ENCODE measurements at places on chromosomes 6 and 20. TPM values are rescaled to one million over a fixed set of nuclear protein-coding genes. Genes with fewer than 3 reads are reported as not detected.
A peak's percentile ranks its signal among the peaks of the same experiment; 100 is the strongest.

DNA sequence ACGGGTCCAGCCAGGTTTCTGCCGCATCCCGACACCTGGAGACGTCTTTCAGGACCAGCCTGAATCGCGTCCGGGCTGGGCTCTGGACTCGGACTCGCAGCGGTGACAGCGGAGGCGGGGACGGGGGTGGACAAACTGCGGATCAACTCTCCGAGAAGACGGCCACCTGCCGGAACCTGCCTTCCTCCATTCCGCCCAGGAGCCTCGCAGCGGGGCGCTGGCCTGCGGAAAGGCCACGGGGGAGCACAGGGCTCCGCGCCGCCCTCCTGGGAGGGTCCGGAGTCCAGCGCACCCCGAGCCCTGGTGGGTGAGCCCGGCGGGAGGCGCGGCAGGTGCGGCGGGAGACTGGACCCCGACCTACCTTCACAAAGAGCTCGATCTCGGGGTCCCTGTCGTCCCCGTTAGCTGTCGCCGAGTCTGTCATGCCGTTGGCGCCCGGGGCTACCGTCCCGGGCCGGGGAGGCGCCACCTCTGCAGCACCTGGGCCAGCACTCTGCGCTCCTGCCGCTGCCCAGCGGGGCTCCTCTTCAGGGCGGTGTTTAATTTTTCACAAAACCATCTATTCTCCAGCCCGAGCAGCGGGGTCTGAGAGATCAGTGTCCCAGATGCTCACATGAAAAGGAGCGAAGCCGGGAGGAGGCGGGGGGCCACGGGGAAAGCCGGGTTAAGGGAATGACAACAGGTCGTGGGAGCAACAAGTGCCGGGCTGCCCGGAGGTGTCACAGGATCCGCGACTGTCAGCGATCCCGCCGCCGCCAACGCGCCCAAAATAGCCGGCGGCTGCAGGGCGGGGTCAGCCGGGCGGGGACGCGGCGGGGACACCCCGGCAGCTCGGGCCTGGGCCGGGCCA lies at the start of gene CLIC5:
TSS of gene CLIC5 (minus strand) at position 742 of the 850 bp plus-strand sequence. CDS start at position 424, 318 bp downstream.
- H3K27me3 ChIP-seq: peaks cover 36% of the 10 kb centered on the region
- H3K36me3 ChIP-seq: no peaks in the 10 kb centered on the region
- peak; percentile 10 for DNase-seq
- peaks cover 16% of the 10 kb centered on the region for H3K4me1 ChIP-seq
- peak within 1 kb of the TSS; percentile 25 for H3K27ac ChIP-seq
- peak within 1 kb of the TSS; percentile 42 for H3K4me3 ChIP-seq

STMND1 gene
- 0.59 TPM for total RNA-seq

GRCh38 chr6:150037526-150038201 lies 12.3 kb upstream of the RAET1L start:
- no peaks in the 10 kb centered on the region for H3K36me3 ChIP-seq
- peaks cover 15% of the 10 kb centered on the region for H3K4me1 ChIP-seq
- peak overlapping the region; percentile 7 for H3K4me3 ChIP-seq
- no peak for DNase-seq
- peaks cover 67% of the 10 kb centered on the region for H3K27me3 ChIP-seq

DNA sequence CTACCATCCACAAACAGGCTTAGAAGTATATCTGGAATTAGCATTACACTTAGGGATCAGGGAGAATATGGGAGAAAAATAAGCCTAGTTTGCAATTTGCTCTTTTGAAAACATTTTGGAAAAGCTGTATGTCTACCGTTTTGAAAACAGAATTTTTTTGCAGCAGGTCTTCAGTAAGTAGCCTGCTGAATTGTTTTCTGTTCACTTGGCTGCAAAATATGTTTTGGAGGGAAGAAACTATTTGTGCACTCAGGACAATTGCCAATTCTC lies 39.6 kb downstream of the ILRUN start:
- H3K4me3 ChIP-seq: peak overlapping the region; percentile 13
- H3K27me3 ChIP-seq: no peaks in the 10 kb centered on the region
- DNase-seq: no peak
- H3K36me3 ChIP-seq: peaks cover 10% of the 10 kb centered on the region

LSM2 gene
- total RNA-seq: 18.0 TPM

GRCh38 chr6:157908369-157909281 lies 73.0 kb upstream of the SYNJ2 start:
- H3K36me3 ChIP-seq: peaks cover 10% of the 10 kb centered on the region
- DNase-seq: no peak
- H3K27ac ChIP-seq: no peak overlapping the region
- H3K4me1 ChIP-seq: peaks cover 18% of the 10 kb centered on the region

MATN4 gene
- 21.2 TPM for total RNA-seq

ASIP gene
- 0.99 TPM for total RNA-seq

DNA sequence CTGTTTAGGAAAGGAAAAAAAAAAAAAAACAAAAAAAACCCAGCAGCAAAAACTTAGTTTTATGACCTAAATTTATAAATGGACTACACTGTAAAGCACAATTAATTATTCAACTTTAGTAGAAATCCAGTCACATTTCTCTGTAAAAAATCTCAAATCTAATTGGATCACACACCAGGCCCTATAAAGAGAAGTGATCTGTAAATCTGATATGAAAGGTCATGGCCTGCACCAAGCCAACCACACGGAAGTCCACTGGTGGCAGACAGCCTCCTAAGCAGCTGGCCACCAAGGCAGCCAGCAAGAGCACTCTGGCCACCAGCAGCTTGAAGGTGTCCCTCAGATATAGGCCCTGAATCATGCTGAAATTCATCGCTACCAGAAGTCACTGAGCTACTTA lies 131.6 kb downstream of the HFE start:
- H3K4me3 ChIP-seq: no peak overlapping the region
- H3K36me3 ChIP-seq: no peaks in the 10 kb centered on the region
- no peaks in the 10 kb centered on the region for H3K27me3 ChIP-seq
- H3K4me1 ChIP-seq: peaks cover 30% of the 10 kb centered on the region
- no peak overlapping the region for H3K27ac ChIP-seq

BMP2 gene
- total RNA-seq: 8.7 TPM

GRCh38 chr20:31523361-31524283 lies 9.4 kb downstream of the HM13 start:
- no peaks in the 10 kb centered on the region for H3K27me3 ChIP-seq
- no peak overlapping the region for H3K27ac ChIP-seq
- H3K4me1 ChIP-seq: peaks cover 4% of the 10 kb centered on the region
- no peak for DNase-seq
- peaks cover 38% of the 10 kb centered on the region for H3K36me3 ChIP-seq
- H3K4me3 ChIP-seq: no peak overlapping the region

DNA sequence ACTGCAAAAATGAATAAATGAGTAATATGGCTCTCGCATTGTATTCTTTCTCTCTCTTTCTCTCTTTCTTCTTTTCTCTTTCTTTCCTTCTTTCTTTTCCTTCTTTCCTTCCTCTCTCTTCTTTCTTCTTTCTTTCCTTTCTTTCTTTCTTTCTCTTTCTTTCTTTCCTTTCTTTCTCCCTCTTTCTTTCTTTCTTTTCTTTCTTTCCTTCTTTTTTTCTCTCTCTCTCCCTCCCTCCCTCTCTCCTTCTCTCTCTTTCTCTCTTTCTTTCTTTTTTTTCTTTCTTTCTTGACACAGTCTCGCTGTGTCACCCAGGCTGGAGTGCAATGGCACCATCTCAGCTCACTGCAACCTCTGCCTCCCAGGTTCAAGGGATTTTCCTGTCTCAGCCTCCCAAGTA lies 20.3 kb upstream of the ELOVL5 start:
- no peaks in the 10 kb centered on the region for H3K4me1 ChIP-seq
- H3K4me3 ChIP-seq: no peak overlapping the region
- DNase-seq: no peak
- H3K27me3 ChIP-seq: no peaks in the 10 kb centered on the region

PRR18 gene
- 3.2 TPM for total RNA-seq

PCIF1 gene
- 15.9 TPM for total RNA-seq

GRCh38 chr6:20876561-20876960 lies 342.3 kb downstream of the CDKAL1 start:
- no peak for DNase-seq
- H3K4me1 ChIP-seq: no peaks in the 10 kb centered on the region
- no peaks in the 10 kb centered on the region for H3K27me3 ChIP-seq
- H3K27ac ChIP-seq: no peak overlapping the region
- no peak overlapping the region for H3K4me3 ChIP-seq

DNA sequence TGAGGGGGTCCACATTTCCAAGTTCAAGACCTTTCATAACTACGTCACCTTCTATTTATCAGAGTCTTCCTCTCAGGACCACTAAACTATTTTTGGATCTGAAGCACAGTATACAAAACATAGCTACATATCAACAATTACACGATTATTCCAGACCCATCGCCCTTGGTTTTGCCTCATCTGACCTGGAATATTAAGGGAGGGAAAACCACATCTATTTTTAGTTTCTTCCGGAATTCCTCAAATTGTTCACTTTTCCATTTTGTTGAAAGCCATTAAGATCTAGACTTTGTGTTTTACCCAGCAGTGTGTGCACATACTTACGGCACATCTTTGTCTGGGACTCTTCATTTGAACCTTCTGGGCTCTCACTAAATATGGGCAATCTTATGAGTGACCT lies 12.0 kb upstream of the ADGRF5 start:
- DNase-seq: no peak
- H3K27ac ChIP-seq: no peak overlapping the region
- no peak overlapping the region for H3K4me3 ChIP-seq
- H3K4me1 ChIP-seq: no peaks in the 10 kb centered on the region

- no peaks in the 10 kb centered on the region for H3K36me3 ChIP-seq
- H3K27me3 ChIP-seq: no peaks in the 10 kb centered on the region
- DNase-seq: no peak
- no peak overlapping the region for H3K4me3 ChIP-seq
These were observed 90.2 kb downstream of the F13A1 start for GRCh38 chr6:6230286-6230685.

- H3K36me3 ChIP-seq: no peaks in the 10 kb centered on the region
These were observed 682.8 kb downstream of the KIF16B start for GRCh38 chr20:15890407-15890982.

- H3K4me1 ChIP-seq: no peaks in the 10 kb centered on the region
- no peaks in the 10 kb centered on the region for H3K36me3 ChIP-seq
- no peak for DNase-seq
- no peak overlapping the region for H3K27ac ChIP-seq
- H3K27me3 ChIP-seq: no peaks in the 10 kb centered on the region
These were observed 83.3 kb downstream of the GMDS start for GRCh38 chr6:2162079-2162445.

GRCh38 chr6:135853986-135854385 lies 2.5 kb downstream of the PDE7B start:
- H3K36me3 ChIP-seq: no peaks in the 10 kb centered on the region
- H3K27ac ChIP-seq: no peak overlapping the region
- H3K4me1 ChIP-seq: peaks cover 10% of the 10 kb centered on the region
- no peak for DNase-seq
- no peaks in the 10 kb centered on the region for H3K27me3 ChIP-seq

GRCh38 chr6:37311741-37312473 lies 41.9 kb upstream of the RNF8 start:
- H3K36me3 ChIP-seq: peaks cover 35% of the 10 kb centered on the region
- no peak for DNase-seq
- H3K4me3 ChIP-seq: no peak overlapping the region

GRCh38 chr6:26507658-26508057 lies 7.6 kb downstream of the BTN1A1 start:
- H3K4me3 ChIP-seq: no peak overlapping the region
- H3K4me1 ChIP-seq: no peaks in the 10 kb centered on the region
- DNase-seq: no peak
- H3K27me3 ChIP-seq: peaks cover 6% of the 10 kb centered on the region
- H3K27ac ChIP-seq: no peak overlapping the region
- H3K36me3 ChIP-seq: no peaks in the 10 kb centered on the region

MYCT1 gene
- 13.0 TPM for total RNA-seq

MUC21 gene
- total RNA-seq: not detected

TMC2 gene
- total RNA-seq: 0.94 TPM

DNA sequence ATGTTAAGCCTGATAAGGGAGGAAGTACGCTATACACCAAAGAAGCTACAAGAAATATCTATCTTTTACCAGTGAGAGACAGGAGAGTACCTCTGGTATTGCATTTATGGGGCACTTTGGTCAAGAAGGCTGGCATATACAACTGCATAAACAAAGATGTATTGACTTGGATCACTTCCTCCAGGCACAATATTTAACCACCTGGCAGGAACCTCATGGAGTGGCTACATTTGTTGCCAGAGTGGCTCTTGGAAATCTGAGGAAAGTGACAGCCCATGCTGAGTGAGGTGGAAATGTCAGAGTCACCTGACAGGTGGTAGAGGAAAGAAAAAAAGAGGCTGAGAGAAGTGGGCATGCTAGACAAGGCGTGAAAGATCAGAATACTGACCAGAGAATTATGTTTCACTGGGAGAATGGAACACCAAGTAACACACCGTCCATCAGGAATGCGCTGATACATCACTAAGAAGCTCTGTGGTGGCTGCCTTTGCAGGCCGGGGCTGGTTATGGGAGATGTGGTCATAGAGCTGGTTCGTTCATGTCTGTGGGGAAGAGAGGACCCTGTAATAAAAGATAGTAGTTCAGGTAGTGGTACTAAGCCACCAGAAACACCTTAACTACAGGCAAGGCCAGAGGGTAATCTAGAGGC lies 61.4 kb upstream of the UFL1 start:
- no peaks in the 10 kb centered on the region for H3K4me1 ChIP-seq
- no peak overlapping the region for H3K4me3 ChIP-seq
- no peaks in the 10 kb centered on the region for H3K36me3 ChIP-seq
- H3K27me3 ChIP-seq: no peaks in the 10 kb centered on the region
- H3K27ac ChIP-seq: no peak overlapping the region
- no peak for DNase-seq

DNA sequence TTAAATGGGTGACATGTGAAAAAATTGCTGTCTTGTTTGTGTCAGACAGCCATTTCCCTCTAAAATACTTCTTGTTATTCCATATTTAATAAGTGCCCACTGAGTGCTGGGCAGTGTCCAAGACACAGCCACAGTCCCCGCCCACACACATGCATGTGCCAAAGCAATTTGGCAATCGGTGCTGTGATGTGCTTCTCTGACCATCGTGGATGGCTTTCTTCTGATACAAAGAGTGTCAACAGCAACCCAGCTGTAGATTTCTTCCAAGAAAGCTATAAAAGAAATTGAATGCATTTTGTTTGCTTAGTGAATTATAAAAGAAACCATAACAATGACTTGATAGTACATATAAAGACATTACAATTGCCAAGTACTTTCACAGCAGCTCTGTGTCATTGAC lies 140.5 kb upstream of the ATXN1 start:
- no peak overlapping the region for H3K4me3 ChIP-seq
- no peak overlapping the region for H3K27ac ChIP-seq
- no peaks in the 10 kb centered on the region for H3K4me1 ChIP-seq
- no peak for DNase-seq
- H3K27me3 ChIP-seq: no peaks in the 10 kb centered on the region

- peaks cover 3% of the 10 kb centered on the region for H3K36me3 ChIP-seq
- H3K4me3 ChIP-seq: no peak overlapping the region
- H3K27ac ChIP-seq: no peak overlapping the region
- peaks cover 7% of the 10 kb centered on the region for H3K4me1 ChIP-seq
These were observed 26.4 kb downstream of the ABHD12 start for GRCh38 chr20:25364180-25364788.

GRCh38 chr6:119196715-119197114 lies 118.3 kb upstream of the FAM184A start:
- no peaks in the 10 kb centered on the region for H3K36me3 ChIP-seq
- no peak overlapping the region for H3K27ac ChIP-seq
- no peaks in the 10 kb centered on the region for H3K27me3 ChIP-seq
- H3K4me3 ChIP-seq: no peak overlapping the region
- no peaks in the 10 kb centered on the region for H3K4me1 ChIP-seq
- no peak for DNase-seq

DUSP15 gene
- 7.8 TPM for total RNA-seq

HLA-DOB gene
- 0.20 TPM for total RNA-seq

- H3K27me3 ChIP-seq: no peaks in the 10 kb centered on the region
- H3K4me3 ChIP-seq: no peak overlapping the region
- H3K36me3 ChIP-seq: peaks cover 81% of the 10 kb centered on the region
These were observed 7.7 kb upstream of the CDK5RAP1 start for GRCh38 chr20:33408716-33409654.

- H3K27me3 ChIP-seq: no peaks in the 10 kb centered on the region
- no peak overlapping the region for H3K27ac ChIP-seq
- no peaks in the 10 kb centered on the region for H3K4me1 ChIP-seq
- no peaks in the 10 kb centered on the region for H3K36me3 ChIP-seq
- DNase-seq: no peak
These were observed 41.9 kb upstream of the DEFB112 start for GRCh38 chr6:50091641-50092040.

FAM209B gene
- total RNA-seq: not detected
